ENCODE measurements at places on chromosomes 4 and X.

DNA sequence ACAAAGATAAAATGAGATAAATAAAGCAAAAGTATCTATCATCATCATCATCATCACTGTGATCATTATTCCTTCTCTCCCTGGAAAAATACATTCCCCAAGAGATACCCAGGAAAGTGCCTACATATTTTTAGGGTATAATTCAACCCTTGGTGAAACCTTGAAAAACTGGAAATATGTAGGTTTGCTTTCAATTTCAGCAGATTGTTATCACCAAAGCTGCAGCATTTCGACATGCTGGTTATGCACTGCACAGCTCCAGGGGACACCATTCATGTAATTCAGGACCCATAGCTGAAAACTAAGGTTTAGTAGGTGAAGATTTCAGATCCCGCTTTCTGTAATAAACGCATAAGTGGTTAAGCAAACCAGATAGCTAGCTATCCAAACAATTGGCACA lies 28.4 kb upstream of the FBXW7 start:
- DNase-seq, result no peak

DNA sequence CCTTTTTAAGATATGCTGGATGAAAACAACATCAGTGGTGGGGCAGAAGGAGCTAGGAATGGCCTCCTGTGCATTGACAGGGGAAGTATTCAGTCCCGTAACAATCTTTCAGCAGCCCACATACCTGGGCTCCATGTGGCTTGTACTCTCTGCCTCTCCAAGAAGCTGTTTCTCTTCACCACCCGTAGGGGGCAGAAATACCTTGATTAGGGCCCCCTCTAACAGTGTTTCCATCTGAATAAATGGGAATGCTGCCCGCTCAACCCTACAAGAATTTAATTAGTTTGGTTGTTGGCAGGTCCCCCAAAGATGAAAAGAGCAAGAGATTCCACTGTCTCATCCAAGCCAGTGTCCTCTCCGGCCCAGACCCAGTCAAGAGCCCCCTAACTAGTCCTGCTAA lies 155.2 kb downstream of the SMIM20 start:
- no peak for DNase-seq

- DNase-seq, result no peak
These were observed 97.0 kb upstream of the LNX1 start for GRCh38 chr4:53688186-53688790.

DNA sequence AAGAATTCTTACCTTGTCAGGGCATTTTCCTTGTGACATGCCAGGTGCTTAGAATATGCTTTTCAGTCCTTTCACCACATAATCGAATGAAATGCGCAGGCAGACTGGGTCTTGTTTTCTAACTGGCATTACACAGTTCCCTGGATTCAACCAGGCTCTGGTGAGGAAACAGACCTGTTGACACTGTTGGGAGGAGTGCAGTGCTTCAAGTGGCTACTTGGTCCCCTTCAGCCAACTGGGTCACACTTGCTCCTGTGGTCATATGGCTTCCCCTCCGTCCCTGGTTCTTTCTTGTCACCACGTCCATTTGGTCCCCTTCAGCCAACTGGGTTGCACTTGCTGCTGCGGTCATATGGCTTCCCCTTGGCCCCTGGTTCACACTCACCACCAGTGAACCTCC lies 9.7 kb downstream of the SMIM20 start:
- DNase-seq, result no peak

DNA sequence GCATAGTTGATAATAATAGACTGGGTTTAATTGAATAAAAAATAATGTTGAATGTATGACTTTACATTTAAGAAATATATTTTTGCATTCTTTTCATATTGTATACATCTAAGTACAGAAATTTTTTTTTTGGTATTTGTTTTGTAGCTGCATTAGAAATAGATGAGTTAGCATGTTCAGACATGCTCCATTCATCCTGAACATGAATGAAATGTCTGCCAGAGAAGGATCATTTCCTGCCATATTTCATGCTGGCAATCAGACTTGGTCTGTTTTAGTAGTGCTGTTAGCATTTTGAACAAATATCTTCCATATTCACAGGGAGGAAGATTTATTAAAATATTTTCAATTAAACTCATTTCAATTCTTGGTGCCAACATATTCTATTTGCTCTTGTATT lies 98.9 kb downstream of the FRMPD4 start:
- DNase-seq, result no peak

GRCh38 chrX:93120805-93121204 lies 552.6 kb downstream of the NAP1L3 start:
- no peak for DNase-seq

DNA sequence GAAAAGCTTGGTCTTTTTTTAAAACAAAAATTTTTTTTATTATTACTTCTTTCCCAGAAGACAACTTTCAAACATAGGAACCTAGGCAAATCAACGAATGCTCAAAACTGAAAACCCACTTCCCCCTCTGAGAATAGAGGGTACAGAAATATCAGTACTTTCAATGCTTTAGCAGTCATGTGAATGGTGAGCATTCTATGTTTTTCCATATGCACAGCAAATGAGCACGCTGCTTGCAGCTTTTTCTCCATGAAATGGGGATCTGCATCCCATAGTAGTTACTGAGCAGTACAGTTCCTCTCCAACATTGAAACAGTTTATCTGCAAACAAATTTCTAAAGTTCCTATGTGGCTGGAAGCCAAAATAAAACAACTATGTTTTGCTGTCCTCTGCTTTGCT lies 108.4 kb upstream of the BMP2K start:
- DNase-seq, result no peak

GRCh38 chr4:174135530-174135929 lies 147.9 kb downstream of the FBXO8 start:
- no peak for DNase-seq

DNA sequence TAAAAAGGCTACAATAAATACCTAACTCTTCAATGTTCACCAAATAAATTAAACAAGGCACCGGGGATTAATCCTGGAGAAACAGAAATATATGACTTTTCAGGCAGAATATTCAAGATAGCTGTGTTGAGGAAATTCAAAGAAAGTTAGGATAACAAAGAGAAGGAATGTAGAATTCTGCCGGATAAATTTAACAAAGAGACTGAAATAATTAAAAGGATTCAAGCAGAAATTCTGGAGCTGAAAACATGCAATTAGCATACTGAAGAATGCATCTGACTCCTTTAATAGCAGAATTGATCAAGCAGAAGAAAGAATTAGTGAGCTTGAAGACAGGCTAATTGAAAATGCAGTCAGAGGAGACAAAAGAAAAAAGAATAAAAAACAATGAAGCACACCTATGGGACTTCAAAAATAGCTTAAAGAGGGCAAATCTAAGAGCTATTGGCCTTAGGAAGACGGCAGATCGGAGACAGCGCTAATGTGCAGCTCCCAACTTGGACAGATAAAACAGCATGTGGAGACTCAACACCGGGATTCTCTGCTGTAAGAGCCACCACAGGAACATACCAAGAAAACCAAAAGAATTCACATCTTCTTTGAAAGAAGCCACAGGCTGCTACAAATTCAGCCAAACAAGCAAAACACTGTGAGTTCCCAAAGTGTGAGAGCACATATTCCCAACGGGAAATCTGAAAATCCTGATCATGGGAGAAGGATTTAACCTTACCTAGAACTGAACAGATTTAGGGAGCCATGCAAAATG lies 1290.9 kb downstream of the PCDH18 start:
- DNase-seq, result no peak

- no peak for DNase-seq
These were observed 8.8 kb downstream of the DIPK2B start for GRCh38 chrX:45191820-45192409.

DNA sequence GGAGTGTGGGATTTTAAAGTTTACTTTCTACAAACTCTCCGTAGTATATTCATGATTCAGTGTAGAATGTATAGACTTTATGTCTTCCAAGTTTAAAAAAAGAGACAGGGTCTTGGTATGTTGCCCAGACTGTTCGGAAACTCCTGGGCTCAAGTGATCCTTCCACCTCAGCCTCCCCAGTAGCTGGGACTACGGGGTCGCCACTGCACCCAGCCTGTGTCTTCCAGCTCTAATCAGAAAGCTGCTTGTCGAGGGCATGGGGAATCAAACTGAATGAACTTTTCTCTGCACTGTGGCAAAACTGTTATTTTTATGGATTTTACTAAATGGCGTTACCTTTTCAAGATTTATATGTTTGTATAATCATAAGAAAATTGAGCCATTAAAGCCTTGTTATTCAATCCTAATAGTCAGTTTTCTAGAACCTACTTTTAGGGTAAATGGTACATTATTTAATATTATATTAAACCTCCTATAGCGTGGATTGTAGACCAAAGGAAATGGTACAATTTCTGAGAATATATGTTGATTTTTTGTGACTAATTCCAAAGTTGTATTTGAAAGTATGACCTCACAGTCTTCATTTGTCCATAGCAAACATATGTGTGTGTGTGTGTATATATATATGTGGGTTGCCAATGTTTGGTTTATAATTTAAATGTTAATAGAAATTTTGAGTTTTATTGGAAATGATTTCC lies 1.1 kb downstream of the BLOC1S4 start:
- no peak for DNase-seq

DNA sequence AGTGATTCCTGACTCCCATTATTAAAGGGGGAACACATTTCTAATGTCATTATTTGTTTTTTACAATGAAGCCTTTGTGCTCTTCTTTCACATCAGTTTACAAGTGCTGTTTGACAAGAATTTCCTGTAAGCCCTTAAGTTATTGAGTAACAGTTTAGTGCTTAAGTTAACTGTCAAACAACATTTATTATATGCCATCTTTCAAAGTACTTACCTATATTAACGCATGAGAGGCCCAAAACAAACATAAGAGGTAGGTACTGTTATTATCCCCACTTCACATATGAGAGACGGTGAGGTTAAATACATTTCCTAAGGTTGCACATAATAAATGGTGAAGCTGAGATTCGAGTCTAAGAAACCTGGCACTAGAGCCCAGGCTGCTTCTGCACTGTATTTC lies 56.0 kb upstream of the MAGED1 start:
- DNase-seq, result no peak

DNA sequence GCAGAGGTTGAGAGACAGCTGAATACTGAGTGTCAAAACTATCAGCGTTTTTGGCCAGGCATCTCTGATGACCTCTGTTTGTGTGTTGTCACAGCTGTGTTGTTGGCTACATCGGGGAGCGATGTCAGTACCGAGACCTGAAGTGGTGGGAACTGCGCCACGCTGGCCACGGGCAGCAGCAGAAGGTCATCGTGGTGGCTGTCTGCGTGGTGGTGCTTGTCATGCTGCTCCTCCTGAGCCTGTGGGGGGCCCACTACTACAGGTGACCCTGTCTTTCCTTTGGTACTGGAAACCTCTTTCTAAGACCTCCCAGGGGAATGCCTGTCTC lies 86.9 kb downstream of the EGF start:
- DNase-seq, result no peak

DNA sequence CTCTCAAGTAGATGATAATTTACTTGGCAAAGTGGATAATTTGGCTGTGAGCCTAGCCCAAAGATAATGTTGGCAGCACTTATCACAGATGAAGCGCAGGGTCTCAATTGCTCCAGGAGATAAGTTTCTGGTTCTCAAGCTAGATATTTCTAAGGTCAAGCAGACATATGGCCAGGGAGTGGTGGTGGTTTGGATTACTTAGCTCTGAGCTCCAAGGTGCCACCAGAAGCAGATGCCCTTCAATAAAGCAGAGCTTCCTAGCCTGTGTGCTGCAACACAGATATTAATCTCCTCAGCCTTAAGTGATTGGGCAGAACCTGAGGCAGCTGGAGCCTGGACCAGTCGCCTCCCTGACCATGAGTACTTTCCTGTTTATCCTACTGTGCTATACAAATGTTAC lies 79.2 kb upstream of the NALF2 start:
- DNase-seq, result no peak

- no peak for DNase-seq
These were observed 100.8 kb upstream of the LIMCH1 start for GRCh38 chr4:41437111-41437536.

DNA sequence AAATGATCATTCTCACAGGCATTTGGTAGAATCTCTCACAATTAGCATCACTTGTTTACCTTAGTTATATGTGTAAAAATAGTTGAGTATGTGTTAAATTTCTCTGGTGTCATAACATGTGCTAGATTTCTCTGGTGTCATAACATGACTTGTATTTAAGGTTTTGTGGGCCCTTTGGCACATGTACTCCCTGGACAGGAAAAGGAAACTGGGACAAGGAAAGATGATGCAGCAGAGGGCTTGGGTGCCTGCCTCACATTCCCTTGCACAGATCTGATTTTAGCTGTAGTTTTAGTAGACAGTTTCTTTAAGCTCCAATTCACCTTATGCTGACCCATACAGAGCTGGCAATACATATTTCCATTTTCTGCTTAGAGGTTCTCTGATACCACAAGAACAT lies 726.0 kb downstream of the C4orf33 start:
- DNase-seq, result no peak

- no peak for DNase-seq
These were observed 5.6 kb downstream of the KIAA0232 start for GRCh38 chr4:6788123-6788522.

- DNase-seq, result no peak
These were observed 1010.4 kb downstream of the ADGRL3 start for GRCh38 chr4:62210486-62210885.

- no peak for DNase-seq
These were observed 6.2 kb downstream of the GK start for GRCh38 chrX:30659421-30659820.

DNA sequence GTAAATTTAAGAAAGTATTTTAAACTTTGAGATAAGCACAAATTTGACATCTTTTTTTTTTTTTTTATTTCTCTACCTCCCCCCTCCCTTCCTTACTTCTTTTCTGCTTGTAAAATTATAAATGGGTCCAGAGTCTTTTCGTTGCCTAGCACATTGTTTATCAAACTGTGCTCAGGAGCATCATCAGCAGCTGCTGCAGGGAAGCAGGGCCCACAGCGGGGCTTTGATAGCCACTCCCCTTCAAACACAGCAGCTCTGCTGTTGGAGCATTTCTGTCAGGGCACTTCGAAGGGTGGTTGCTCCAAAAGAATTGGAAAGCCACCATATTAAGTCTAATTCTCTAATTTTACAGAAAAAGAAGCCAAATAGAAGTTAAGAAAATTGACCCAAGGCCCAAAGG lies 588.3 kb downstream of the SPRY1 start:
- DNase-seq, result no peak

- no peak for DNase-seq
These were observed 37.8 kb upstream of the PCDH19 start for GRCh38 chrX:100447655-100448397.

DNA sequence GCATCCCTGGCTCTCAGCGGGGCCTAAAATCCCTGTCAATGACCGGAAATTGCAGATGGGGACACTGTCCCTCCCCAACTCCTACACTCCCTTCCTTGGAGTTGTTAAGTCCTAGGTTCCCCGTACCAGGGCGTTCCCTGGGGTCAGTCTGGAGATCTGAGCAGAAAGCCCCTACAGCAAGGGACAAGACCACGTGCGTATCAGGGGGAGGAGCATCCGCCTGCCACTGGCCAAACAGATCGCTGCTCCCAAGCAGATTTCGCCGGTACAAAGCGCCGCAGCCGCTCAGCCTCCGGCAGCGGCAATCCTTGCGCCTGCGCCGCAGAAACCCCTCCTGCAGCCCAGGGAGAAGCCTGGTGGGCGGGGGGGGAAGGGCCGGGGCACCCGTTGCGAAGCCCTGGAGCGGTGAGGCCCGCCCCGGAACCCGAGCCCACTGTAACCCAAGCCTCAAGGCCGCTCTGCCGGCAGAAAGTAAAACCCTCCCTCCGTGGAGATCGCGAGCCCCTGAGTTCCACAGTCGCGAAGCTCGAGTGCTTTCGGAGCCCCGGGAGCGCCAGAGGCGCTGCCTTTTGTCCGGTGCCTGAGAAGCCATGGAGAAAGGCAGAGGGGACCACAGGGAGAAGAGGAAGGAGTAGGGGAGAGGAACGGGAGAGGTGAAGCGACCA lies 2.7 kb downstream of the CRMP1 start:
- no peak for DNase-seq
